Hematopoietic multipotent progenitor cell treated with erythropoietin and hydrocortisone succinate and interleukin-3 and kit ligand, for 17 days (in vitro differentiated cells): ENCODE measurements at places on chromosomes 13 and 19.

- DNase-seq = no peak
These were observed at the start of gene TRPC4 for GRCh38 chr13:37869756-37870488. TSS of gene TRPC4 (minus strand) at chr13:37869772. CDS start at chr13:37783333, 86,439 bp downstream.

GRCh38 chr19:42246922-42247639 is 4.7 kb upstream of the GSK3A start:
- DNase-seq = no peak

DNA sequence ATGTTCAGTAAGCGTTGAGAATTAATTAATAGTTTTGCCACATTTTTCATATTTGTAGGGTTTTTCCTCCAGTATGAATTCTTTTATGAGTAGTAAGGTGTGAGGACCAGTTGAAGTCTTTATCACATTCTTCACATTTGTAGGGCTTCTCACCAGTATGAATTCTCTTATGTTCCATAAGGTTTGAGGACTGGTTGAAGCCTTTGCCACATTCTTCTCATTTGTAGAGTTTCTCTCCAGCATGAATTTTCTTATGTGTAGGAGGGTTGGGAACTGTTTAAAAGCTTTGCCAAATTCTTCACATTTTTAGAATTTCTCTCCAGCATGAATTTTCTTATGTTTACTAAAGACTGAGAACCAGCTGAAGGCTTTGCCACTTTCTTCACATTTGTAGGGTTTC is 40.3 kb downstream of the ZNF208 start:
- no peak for DNase-seq

- DNase-seq = no peak
These were observed 2.9 kb downstream of the KASH5 start for GRCh38 chr19:49390929-49391359.

DNA sequence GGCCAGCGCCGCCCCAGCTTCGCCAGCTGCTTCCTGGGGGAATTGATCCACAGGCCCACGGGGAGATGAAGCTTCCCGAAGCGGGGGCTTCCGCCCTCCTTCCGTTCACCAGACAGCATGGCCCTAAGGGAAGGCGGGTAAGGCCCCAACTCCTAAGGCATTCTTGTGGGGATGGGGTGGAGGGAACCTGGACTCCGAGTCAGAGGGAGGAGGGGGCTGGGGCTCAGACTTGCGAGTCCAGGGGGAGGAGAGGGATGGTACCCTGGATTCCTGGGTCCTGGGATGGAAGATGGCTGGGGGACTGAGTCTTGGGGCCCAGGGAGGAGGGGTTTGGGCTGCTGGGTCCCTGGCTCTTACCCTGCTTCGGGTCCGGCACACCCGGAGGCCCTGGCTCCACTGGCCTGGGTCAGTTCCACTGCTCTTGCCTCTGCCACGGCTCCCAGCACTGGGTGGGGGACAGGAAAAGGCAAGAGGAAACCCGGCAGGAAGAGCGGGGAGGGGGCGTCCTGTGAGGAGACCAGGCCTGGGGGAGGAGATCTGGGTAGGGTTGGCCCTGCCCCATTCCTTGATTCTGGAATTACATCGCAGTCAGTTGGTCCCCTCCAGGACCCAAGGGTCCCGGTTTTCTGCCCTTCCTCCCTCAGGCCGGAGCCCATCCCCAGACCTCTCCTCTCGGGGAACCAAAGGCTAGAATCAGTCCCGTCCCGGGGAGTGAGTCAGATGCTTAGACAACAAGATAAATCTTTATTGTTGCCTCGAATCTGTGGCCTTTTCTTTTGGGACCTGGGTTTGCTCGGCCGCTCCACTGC is at the start of gene RASIP1:
Gene RASIP1, minus strand, starts transcription at position 447 of the 809 bp plus-strand sequence. Its CDS starts 328 bp downstream, at position 119.
- DNase-seq = no peak

- no peak for DNase-seq
These were observed 68.5 kb downstream of the INSR start for GRCh38 chr19:7225741-7226140.

GRCh38 chr13:25992076-25992475 is 59.7 kb downstream of the SHISA2 start:
- DNase-seq = no peak

- no peak for DNase-seq
These were observed 15.3 kb downstream of the ZNF536 start for GRCh38 chr19:30387311-30388115.

DNA sequence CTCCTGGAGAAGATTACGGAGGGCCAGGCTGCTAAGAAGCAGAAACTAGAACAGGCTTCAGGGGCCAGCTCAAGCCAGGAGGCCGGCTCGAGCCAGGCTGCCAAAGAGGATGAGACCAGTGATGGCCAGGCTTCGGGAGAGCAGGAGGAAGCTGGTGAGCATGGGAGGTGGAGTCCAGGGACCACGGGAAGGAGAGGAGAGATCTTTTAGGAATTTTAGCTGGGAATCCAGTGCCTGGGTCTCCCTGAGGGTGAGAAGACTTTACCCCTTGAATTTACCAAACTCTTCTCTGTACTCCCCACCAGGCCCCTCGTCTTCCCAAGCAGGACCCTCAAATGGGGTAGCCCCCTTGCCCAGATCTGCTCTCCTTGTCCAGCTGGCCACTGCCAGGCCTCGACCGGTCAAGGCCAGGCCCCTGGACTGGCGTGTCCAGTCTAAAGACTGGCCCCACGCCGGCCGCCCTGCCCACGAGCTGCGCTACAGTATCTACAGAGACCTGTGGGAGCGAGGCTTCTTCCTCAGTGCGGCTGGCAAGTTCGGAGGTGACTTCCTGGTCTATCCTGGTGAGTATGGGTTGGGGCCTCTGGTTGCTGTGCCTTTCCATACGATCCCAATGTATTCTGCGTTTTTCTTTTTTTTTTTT is 824 bp downstream of the TSEN34 start:
- DNase-seq = no peak

DNA sequence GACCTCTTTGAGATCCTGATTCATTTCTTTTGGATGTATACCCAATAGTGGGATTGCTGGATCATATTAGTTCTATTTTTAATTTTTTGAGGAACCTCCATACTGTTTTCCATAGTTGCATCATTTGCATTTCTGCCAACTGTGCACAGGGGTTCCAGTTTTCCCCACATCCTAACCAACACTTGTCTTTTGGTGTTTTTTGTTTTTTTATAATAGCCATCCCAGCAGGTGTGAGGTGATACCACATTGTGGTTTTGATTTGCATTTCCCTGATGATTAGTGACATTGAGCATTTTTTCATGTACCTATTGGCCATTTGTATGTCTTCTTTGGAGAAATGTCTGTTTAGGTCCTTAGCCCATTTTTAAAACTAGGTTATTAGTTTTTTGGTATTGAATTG is 18.8 kb upstream of the GPR183 start:
- no peak for DNase-seq

GRCh38 chr19:3607303-3608078 is 816 bp upstream of the TBXA2R start:
- DNase-seq = no peak
